Endothelial cell of umbilical vein (primary cell): ENCODE measurements at places on chromosomes 3 and 15. TPM values are rescaled to one million over a fixed set of nuclear protein-coding genes. Genes with fewer than 3 reads are reported as not detected.

- peak overlapping the region; percentile 97 for H3K4me3 ChIP-seq
- no peaks in the 10 kb centered on the region for H3K27me3 ChIP-seq
- DNase-seq: no peak
- no peak overlapping the region for H3K27ac ChIP-seq
- H3K36me3 ChIP-seq: peaks cover 42% of the 10 kb centered on the region
Measured at GRCh38 chr3:157156837-157157635, 2.9 kb downstream of the CCNL1 start.

- H3K4me1 ChIP-seq: peaks cover 12% of the 10 kb centered on the region
- H3K27ac ChIP-seq: no peak overlapping the region
- no peaks in the 10 kb centered on the region for H3K27me3 ChIP-seq
- no peak overlapping the region for H3K4me3 ChIP-seq
- DNase-seq: peak; percentile 50
Measured at GRCh38 chr3:16109929-16110328, 64.6 kb upstream of the GALNT15 start.

GRCh38 chr3:59308684-59309083 lies 258.9 kb upstream of the CFAP20DC start:
- no peaks in the 10 kb centered on the region for H3K36me3 ChIP-seq
- no peak overlapping the region for H3K4me3 ChIP-seq
- no peak for DNase-seq
- H3K4me1 ChIP-seq: no peaks in the 10 kb centered on the region
- no peak overlapping the region for H3K27ac ChIP-seq
- H3K27me3 ChIP-seq: no peaks in the 10 kb centered on the region

Gene PLSCR2
- not detected in 2 replicates for total RNA-seq

- H3K36me3 ChIP-seq: no peaks in the 10 kb centered on the region
- no peaks in the 10 kb centered on the region for H3K4me1 ChIP-seq
- DNase-seq: no peak
- H3K27me3 ChIP-seq: no peaks in the 10 kb centered on the region
Measured at GRCh38 chr15:69704229-69704628, 251.6 kb downstream of the RPLP1 start.

DNA sequence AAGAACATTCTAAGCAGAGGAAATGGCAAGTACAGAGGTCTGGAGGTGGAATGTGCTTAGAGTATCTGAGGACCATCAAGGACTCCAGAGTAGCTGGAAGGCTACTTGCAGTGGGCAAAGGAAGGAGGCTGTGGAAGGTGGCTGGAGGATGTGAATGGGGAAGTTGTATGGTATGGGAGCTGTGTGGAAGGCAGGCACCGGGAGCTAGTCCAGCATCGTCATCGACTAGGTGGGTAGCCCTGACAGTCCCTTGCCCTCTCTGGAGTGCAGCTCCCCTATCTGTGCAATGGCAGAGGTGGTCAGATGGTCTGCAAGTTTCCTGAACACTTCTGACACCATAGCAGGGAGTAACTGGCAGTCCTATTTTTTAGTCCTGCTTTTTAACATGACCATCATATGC lies 19.3 kb downstream of the CCDC13 start:
- H3K4me3 ChIP-seq: no peak overlapping the region
- no peak overlapping the region for H3K27ac ChIP-seq
- H3K27me3 ChIP-seq: no peaks in the 10 kb centered on the region
- DNase-seq: no peak
- H3K4me1 ChIP-seq: no peaks in the 10 kb centered on the region
- no peaks in the 10 kb centered on the region for H3K36me3 ChIP-seq

GRCh38 chr3:114242947-114243346 lies 5.6 kb upstream of the ZNF80 start:
- H3K4me3 ChIP-seq: no peak overlapping the region
- H3K4me1 ChIP-seq: no peaks in the 10 kb centered on the region
- H3K27ac ChIP-seq: no peak overlapping the region
- no peaks in the 10 kb centered on the region for H3K36me3 ChIP-seq

Gene IFT80
- total RNA-seq: 21.4 and 22.5 TPM in 2 replicates

DNA sequence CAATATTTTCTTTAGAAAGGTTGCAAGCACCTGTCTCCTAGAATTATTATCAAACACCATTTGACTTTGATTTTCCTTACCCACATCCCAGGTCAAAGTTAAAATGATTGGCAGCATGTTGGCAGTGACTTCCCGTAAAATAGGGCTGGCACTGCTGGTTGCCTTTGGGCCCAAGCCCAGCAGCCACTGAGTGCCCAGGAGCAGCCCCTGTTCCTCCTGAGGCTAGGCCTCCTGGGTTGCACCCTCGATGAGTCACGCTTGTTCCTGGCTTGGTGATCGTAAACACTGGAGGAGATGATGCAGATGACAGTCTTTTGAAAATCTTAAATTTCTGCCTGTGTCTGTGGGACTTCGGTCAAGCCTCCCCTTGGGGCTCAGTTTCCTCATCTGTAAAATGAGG lies 290.0 kb downstream of the TLE3 start:
- H3K36me3 ChIP-seq: no peaks in the 10 kb centered on the region
- H3K4me1 ChIP-seq: no peaks in the 10 kb centered on the region
- DNase-seq: no peak
- H3K27ac ChIP-seq: no peak overlapping the region

GRCh38 chr15:88563638-88564037 lies 17.2 kb upstream of the DET1 start:
- H3K27ac ChIP-seq: no peak overlapping the region
- no peak overlapping the region for H3K4me3 ChIP-seq
- no peaks in the 10 kb centered on the region for H3K27me3 ChIP-seq
- no peak for DNase-seq
- H3K36me3 ChIP-seq: no peaks in the 10 kb centered on the region
- no peaks in the 10 kb centered on the region for H3K4me1 ChIP-seq

DNA sequence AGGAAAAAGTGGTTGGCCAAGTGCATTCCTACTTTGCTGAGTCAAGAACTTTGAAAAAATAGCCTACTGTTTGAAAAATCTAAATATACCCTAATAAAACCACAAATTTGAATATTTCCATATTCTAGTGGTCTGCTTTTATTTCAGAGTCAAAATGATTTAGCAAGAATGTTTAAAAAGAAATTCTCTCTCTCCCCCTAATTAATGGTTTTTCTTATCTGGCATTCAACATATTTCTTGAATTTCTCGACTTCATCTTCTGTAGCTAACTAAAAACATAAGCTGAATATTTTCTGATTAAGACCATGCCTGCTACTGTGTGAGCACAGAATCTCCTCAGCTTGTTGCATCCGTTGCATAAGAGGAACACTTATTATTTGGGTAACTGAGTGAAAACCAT lies 563.5 kb upstream of the TBL1XR1 start:
- no peak overlapping the region for H3K27ac ChIP-seq
- no peaks in the 10 kb centered on the region for H3K36me3 ChIP-seq
- no peaks in the 10 kb centered on the region for H3K4me1 ChIP-seq
- DNase-seq: no peak

DNA sequence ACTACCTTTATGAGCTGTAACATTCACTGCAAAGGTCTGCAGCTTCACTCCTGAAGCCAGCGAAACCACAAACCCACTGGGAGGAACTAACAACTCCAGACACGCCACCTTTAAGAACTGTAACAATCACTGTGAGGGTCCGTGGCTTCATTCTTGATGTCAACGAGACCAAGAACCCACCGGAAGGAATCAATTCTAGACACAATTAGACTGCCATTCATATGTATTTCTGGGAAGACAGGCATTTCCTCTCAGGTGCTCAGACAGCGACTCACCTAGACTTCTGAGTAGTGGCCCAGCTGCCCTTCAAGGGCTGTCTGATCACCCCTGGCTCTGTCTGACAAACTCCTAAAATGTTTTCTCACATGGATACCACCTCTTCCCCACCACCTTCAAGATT lies 506.8 kb downstream of the PDCD6IP start:
- H3K36me3 ChIP-seq: no peaks in the 10 kb centered on the region
- no peak for DNase-seq
- no peaks in the 10 kb centered on the region for H3K27me3 ChIP-seq
- H3K4me1 ChIP-seq: no peaks in the 10 kb centered on the region
- no peak overlapping the region for H3K27ac ChIP-seq

Gene FGF7
- total RNA-seq: not detected in 2 replicates

DNA sequence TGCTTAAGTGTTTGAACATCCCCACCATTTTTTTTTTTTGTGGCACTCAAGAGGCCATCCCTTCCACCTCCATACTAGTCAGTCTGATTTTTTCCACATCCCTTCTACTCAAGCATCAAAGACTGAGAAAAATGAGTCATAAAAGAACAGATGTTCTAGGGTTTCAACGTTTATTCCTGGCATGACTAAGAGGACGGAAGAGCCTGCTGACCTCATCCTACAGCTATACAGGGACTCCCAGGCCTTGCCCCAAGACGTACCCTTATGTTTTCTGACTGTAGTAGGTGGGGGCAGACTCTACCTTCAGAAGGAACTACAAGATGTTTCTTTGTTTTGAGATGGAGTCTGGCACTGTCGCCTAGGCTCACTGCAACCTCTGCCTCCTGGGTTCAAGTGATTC lies 3.3 kb upstream of the ITPKA start:
- peak; percentile 85 for DNase-seq
- peak overlapping the region; percentile 43 for H3K27ac ChIP-seq
- H3K36me3 ChIP-seq: no peaks in the 10 kb centered on the region
- H3K27me3 ChIP-seq: peaks cover 14% of the 10 kb centered on the region
- peaks cover 37% of the 10 kb centered on the region for H3K4me1 ChIP-seq

Gene STX19
- not detected in 2 replicates for total RNA-seq

DNA sequence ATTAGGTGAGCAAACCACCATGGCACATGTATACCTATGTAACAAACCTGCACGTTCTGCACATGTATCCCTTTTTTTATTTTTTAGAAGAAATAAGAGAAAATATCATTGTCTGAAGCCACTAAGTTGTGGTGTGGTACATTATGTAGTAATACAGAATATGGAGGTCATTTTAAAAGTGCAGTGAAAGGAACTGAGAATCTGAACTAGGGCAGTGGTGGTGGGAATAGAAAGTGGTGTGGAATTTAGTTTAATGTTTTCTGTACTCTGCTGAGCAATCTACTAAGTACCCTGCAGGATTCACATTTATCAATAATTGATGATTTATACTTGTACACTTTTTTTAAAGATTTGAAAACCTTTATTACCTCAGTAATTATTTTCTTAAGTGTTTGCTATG lies 283.5 kb downstream of the CHL1 start:
- H3K4me1 ChIP-seq: no peaks in the 10 kb centered on the region
- DNase-seq: no peak
- H3K27ac ChIP-seq: no peak overlapping the region
- H3K27me3 ChIP-seq: no peaks in the 10 kb centered on the region
- no peaks in the 10 kb centered on the region for H3K36me3 ChIP-seq

DNA sequence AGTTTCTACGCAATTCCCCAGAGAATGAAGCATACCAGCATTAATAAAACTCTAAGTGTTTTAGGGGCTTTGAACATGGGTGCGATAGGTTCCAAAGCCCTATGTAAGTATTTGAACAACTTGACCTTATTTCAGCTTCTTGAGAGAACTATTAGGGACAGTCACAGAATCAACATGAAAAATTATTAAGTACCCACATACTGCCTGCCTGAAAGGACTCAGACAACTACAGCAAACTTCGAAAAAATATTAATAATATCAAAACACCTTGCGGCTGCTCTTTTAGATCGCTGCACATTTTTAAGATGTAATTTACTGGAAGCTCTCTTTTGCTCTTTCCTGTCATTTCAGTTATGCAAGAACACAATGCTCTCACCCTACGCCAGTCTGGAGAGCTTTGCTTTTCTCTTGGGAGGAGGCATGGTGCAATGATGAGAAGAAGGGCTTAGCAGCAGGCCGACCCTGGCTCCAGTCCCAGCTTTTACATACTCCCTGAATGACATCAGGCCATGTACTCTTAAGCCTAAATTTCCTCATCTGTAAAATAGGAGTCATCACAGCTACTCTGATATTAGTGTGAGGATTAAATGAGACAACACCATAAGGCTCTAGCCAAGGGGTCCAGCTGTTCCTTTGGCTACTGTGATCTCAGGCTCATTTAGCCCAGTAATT lies 640.7 kb downstream of the FHIT start:
- DNase-seq: no peak
- H3K27me3 ChIP-seq: no peaks in the 10 kb centered on the region
- H3K27ac ChIP-seq: no peak overlapping the region
- H3K4me3 ChIP-seq: no peak overlapping the region
- H3K36me3 ChIP-seq: no peaks in the 10 kb centered on the region

DNA sequence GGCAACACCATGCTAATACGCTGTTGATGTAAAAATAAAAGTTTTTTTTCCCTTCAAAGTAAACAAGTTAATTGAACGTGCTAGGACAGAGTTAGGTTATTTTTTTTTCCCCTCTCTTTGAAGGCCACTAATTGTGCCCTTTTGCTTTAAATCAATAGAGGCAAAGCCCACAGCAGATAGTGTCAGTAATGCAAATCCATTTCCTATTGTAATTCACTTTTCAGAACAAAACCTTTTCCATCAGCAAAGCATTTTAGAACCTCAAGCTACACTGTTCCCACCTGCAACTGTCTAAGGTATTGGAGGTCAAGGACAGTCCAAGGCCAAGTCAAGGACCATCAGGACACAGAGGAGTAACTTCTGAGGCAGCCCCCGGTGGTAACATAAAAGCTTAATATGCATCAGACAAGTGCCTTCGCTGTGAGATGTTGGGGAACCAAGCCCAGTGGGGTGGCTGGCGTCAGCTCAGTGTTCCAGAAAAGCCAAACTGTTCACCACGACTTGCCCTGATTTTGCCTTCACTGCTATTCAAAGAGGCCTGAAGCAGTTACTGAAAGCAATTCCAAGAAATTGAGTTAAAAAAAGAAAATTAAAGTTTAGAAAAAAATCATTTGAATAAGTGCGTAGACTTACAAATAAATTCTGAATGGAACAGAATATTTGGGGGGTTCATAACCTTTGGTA lies 65.8 kb upstream of the ICE2 start:
- DNase-seq: no peak
- no peaks in the 10 kb centered on the region for H3K36me3 ChIP-seq
- no peaks in the 10 kb centered on the region for H3K4me1 ChIP-seq
- H3K27me3 ChIP-seq: no peaks in the 10 kb centered on the region
